ENCODE measurements at places on chromosomes 5 and 9. TPM values are rescaled to one million over a fixed set of nuclear protein-coding genes. Genes with fewer than 3 reads are reported as not detected.

Gene SH3TC2
- 0.36 TPM for polyA plus RNA-seq

Gene CSF1R
- 7.2 TPM for polyA plus RNA-seq

Gene DAPK1
- 10.3 TPM for polyA plus RNA-seq

Gene TMEM232
- 2.5 TPM for polyA plus RNA-seq

Gene PDE6A
- polyA plus RNA-seq, result not detected

Gene HAVCR1
- not detected for polyA plus RNA-seq

Gene GBGT1
- polyA plus RNA-seq, result 6.2 TPM

Gene MXD3
- polyA plus RNA-seq, result 22.9 TPM

Gene SOHLH1
- not detected for polyA plus RNA-seq

Gene GDA
- polyA plus RNA-seq, result 33.1 TPM

Gene QSOX2
- polyA plus RNA-seq, result 11.0 TPM

Gene CKS2
- polyA plus RNA-seq, result 217 TPM

Gene PCDHB12
- polyA plus RNA-seq, result not detected

DNA sequence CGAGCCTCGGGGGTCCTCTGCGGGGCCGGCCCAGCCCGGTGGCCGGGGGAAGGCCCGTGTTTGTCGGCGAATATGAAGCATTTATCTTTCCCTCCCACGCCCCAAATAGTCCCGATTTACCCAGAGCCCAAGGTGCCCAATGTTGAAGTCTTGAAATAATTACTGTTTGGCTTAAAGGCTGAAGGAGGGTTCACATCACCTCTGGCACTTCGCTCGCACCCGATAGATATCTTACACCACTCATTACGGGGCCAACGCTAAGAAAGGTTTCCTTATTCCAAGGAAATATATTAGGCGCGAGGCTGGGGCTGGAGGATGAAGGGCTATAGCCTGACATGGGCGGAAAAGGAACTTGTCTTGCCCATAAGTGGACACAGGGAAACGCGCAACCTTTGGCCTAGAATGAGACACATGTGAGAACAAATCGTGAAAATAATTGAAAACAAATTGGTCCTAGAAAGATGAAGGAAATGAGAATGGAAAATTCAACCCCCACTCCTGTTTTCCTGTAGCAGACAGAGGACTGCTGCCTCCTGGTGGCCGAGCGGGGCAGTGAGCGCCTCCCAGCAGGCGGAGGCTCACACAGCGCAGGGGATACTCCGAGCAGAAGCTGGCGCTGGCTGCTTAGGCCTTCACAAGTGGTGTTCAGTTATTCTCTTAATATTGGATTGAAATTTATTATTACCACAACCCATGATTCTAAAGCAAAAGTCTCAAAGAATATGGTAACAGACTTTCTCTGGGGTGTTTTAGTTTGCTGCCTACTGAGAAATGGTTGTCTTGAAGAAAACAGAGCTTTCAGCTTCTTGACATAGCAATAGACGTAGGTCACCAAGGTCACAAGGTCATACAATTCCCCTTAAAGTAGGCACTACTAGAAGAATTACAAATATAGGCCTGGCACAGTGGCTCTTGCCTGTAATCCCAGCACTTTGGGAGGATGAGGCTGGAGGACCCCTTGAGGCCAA lies 7.9 kb downstream of the CCL21 start:
- peak; percentile 80 for DNase-seq
- no peaks in the 10 kb centered on the region for H3K27me3 ChIP-seq
- H3K36me3 ChIP-seq, result no peaks in the 10 kb centered on the region
- no peaks in the 10 kb centered on the region for H3K4me1 ChIP-seq

DNA sequence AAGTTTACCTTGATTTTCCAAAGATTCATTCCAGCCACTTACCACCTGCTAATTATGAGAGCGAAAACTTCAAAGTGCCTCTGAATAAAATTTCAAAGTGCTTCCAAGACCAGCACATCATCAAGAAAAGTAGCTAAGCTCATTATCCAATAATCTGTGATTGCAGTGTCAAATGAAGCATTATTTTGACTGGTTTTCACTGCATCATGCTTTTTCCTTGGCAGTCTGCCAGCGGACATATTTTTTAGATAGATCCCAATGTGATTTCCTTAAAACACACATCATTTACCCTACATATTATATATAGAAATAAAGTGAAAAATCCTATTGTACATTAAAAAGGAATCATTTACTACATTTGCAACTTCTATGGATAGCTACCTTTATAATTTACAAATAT lies 508.6 kb upstream of the FAM174A start:
- H3K36me3 ChIP-seq, result no peaks in the 10 kb centered on the region
- H3K4me1 ChIP-seq, result no peaks in the 10 kb centered on the region
- no peaks in the 10 kb centered on the region for H3K27me3 ChIP-seq
- no peak for DNase-seq

GRCh38 chr5:71960195-71960594 lies 147.1 kb upstream of the MAP1B start:
- H3K36me3 ChIP-seq, result no peaks in the 10 kb centered on the region
- H3K4me1 ChIP-seq, result no peaks in the 10 kb centered on the region
- DNase-seq, result no peak
- no peak overlapping the region for H3K4me3 ChIP-seq
- no peak overlapping the region for H3K27ac ChIP-seq
- no peaks in the 10 kb centered on the region for H3K27me3 ChIP-seq

DNA sequence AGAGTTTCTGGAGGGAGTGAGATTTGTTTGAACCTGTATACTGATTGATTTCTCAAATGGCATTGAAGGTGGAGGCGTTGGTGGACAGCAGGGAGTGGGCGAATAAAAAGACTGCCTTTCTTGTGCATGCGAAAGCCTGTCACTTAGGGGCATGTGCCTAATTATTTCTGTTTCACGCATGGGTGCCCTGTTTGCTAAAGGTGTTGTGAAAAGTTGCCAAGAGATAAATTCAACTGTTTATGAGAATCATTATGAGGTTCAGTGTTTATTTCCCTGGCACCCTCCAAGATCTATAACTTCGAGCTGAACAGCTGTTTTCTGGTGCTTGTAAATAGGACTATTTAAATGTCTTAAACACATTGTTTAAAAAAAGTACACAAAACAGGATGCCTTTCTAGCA lies 67.4 kb upstream of the DMRTA1 start:
- no peaks in the 10 kb centered on the region for H3K27me3 ChIP-seq
- DNase-seq, result no peak
- no peak overlapping the region for H3K27ac ChIP-seq
- H3K4me3 ChIP-seq, result no peak overlapping the region
- no peaks in the 10 kb centered on the region for H3K36me3 ChIP-seq

- DNase-seq, result no peak
- H3K36me3 ChIP-seq, result no peaks in the 10 kb centered on the region
- no peak overlapping the region for H3K27ac ChIP-seq
Measured at GRCh38 chr9:87479801-87480201, 17.9 kb upstream of the DAPK1 start.

DNA sequence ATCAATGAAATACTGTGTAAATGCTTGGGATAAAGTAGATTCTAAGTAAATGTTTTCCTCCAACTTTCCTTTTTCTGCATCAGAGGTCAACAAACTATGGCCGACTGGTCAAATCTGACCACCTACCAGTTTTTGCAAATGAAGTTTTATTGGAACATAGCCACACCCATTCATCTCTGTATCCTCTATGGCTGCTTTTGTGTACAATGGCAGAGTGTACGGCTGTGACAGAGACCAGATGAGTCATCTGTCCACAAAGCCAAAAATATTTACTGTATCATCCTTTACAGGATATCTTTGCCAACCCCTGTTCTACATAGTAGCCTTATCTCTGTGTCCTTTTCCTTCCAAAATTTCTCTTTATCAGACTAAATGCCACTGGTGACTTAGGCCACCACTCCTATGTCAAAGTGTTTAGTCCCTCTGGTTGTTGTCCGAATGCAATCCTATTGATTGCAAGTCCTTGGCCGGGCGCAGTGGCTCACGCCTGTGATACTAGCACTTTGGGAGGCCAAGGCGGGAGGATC lies 218.4 kb upstream of the KLF4 start:
- H3K4me3 ChIP-seq, result no peak overlapping the region
- H3K27ac ChIP-seq, result no peak overlapping the region
- H3K27me3 ChIP-seq, result no peaks in the 10 kb centered on the region
- no peak for DNase-seq
- no peaks in the 10 kb centered on the region for H3K36me3 ChIP-seq
- no peaks in the 10 kb centered on the region for H3K4me1 ChIP-seq

DNA sequence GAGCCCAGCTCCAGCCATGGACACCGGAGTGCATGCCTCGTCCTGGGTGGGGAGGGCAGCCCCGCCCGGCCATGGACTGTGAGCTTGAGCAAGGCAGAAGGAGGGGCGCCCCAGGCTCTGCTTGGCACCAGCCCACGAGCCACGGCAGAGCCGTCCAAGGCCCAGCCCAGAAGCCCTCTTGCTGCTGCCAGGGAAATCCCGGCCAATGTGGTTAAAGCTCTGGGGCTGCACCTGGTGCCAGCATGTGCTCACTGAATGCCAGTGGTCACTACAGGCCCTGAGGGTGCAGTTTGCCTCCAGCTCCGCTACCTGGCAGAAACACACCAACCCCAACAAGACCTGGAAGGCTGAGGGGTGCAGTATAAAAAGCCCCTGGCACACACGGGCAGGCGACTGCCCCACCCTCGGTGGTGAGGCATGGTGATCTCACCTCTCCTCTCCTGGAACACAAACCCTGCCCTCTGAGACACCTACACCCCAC lies 11.8 kb downstream of the BRD3 start:
- no peak overlapping the region for H3K4me3 ChIP-seq
- peak; percentile 78 for DNase-seq
- peak overlapping the region; percentile 32 for H3K27ac ChIP-seq
- no peaks in the 10 kb centered on the region for H3K36me3 ChIP-seq

DNA sequence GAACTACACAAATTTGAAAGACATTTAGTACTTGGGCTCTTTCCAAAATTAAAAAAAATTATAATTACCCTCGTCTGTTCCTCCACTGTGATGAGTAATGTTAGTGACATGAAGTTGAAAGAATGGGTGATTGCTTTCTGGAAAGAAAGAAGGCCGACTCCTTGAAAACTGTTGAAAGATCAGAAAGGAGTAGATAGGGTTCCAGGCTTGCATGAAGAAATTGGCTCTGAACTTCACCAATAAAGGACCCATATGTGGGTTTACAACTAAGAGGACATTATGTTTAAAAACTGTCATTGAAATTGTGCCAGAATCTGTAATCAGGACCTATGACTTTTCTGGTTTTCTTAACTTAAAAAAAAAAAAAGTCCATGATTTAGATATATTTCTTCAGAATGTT lies 20.7 kb upstream of the MOCS2 start:
- no peak overlapping the region for H3K4me3 ChIP-seq
- no peaks in the 10 kb centered on the region for H3K27me3 ChIP-seq
- H3K4me1 ChIP-seq, result no peaks in the 10 kb centered on the region
- H3K36me3 ChIP-seq, result no peaks in the 10 kb centered on the region

DNA sequence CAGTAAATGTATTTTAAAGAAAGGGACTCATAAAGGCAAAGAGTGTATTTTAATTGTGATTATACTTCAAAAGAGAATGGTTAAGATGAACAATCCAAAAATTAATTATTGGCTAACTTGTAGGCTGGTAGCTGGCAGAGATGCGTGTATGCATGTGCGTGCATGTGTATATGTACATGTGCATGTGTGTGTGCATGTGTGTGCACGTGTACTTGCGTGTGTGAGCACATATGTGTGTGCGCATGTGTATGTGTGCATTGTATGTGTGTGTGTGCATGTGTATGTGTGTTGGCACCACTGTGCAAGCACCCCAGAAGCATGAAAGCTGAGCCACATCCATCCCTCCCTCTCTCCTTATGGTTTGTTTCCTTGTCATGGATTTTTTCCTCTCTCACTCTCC lies 83.0 kb upstream of the SLC1A3 start:
- no peaks in the 10 kb centered on the region for H3K4me1 ChIP-seq
- no peaks in the 10 kb centered on the region for H3K36me3 ChIP-seq
- H3K4me3 ChIP-seq, result no peak overlapping the region
- H3K27ac ChIP-seq, result no peak overlapping the region

DNA sequence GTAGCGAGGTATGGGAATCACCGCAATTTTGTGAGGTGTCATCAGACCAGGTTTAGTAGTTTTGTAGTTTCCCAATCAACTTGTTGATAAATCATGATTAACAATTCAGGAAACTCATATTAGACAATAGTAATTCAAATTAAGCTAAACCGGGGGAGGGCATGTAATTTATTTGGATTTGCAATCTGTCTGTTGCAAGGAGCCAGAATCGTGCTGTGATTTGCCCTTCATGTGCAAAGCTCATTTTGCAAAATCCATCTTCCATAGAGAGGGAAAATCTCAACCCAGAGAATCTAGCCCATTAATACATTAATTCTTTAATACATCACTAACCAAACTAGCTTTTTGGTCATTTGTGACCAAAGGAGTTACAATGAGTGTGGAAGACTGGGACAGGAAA lies 164.7 kb upstream of the TRPM3 start:
- no peak overlapping the region for H3K4me3 ChIP-seq
- H3K4me1 ChIP-seq, result no peaks in the 10 kb centered on the region
- H3K27ac ChIP-seq, result no peak overlapping the region
- H3K36me3 ChIP-seq, result no peaks in the 10 kb centered on the region
- H3K27me3 ChIP-seq, result no peaks in the 10 kb centered on the region

DNA sequence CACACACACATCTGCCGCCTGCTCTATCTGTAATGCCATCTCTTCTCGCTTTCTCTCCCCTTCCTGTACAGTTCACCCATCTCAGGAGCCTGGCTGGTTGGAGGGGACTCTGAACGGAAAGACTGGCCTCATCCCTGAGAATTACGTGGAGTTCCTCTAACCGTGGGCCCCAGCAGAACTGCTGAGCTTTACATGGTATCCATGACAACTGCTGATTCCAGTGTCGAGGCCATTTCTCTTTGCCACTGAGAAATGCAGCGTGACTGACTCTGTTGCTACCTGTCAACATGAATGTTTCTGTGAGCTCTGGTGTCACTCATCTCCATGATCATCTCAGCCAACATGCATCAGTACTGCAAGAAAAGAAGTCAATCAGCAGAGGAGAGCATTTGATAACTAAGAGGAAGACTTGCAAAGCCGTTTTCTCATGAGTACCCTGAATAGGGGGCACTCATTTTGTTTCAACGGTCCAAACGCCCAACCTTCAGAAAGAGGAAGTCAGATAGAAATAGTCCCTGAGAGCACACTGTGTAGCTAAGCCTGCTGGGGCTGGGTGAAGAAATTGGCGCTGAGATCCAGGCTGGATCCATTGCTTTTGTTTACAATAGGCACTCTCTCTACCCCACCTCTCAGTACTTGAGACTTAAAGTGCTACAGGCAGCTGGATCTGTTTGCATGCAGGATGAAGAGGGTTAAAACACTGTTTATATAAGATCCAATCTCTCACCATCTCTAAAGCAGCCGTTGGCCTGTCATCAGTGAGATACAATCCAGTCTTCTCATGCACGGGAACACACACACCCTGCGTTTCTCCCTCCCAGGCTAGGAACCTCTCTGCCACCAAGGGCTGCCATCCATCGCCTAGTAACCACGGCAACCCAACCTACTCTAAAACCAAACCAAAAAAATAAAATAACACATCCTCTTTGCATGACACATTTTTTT lies 180.9 kb downstream of the NR3C1 start:
- peaks cover 22% of the 10 kb centered on the region for H3K4me1 ChIP-seq
- peak overlapping the region; percentile 24 for H3K27ac ChIP-seq
- DNase-seq, result peak; percentile 35

- no peaks in the 10 kb centered on the region for H3K36me3 ChIP-seq
- H3K4me3 ChIP-seq, result no peak overlapping the region
- DNase-seq, result no peak
- no peaks in the 10 kb centered on the region for H3K4me1 ChIP-seq
- no peak overlapping the region for H3K27ac ChIP-seq
Measured at GRCh38 chr5:120365656-120366446, 98.2 kb upstream of the PRR16 start.

- peaks cover 11% of the 10 kb centered on the region for H3K4me1 ChIP-seq
- no peak overlapping the region for H3K27ac ChIP-seq
- no peak for DNase-seq
- H3K27me3 ChIP-seq, result no peaks in the 10 kb centered on the region
Measured at GRCh38 chr9:71987471-71988371, 72.7 kb downstream of the C9orf57 start.

Data from small intestine (tissue), 16 donors.